ENCODE measurements at places on chromosomes 7 and 10.

DNA sequence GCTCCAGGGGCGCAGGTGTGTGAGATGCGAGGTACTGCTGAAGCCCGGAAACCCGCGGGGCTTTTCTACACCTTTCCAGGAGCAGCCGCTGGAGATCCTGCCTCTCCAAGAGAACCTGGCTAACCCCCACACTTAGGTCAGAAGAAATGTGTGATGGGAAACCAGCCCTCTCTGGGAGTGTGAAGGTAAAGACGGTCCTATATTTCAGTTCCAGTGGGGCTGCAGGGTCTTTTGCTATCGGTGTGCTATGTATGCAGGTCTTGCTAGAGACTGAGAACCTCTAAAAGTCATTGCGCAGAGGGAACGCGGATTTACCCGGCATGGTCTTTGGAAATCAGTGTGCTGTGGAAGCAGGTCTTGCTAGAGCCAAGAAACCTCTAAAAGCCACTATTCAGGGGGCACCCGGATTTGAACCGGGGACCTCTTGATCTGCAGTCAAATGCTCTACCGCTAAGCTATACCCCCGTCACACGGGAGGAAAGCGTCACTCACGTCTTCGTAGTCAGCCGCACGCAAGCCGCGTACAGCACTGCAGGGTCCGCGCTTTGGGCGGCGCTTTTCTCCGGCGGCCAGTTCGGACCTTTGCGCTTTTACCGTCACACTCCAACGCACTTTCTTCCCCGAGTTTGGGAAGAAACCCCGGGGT lies 46.0 kb downstream of the ZNF777 start:
- peak; percentile 96 for DNase-seq

DNA sequence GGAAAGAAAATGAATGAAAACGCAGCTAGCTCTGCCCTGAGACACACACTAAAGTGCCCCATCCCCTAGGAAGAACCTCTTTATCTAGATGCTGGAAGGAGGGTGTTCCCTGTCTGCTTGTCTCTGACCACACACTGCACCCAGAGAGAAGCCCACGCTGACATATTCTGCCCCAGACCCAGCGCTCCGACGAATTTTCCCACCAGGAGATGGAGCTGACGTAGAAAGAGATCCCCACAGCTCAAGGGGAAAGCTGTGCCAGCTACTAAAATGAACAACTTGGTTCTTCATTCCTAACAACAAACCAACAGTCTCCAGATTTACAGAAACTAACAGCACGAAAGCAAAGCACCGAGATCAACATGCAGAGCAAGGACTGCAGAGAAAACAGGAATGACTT lies 73.3 kb downstream of the KIAA1549 start:
- peak; percentile 62 for DNase-seq

DNA sequence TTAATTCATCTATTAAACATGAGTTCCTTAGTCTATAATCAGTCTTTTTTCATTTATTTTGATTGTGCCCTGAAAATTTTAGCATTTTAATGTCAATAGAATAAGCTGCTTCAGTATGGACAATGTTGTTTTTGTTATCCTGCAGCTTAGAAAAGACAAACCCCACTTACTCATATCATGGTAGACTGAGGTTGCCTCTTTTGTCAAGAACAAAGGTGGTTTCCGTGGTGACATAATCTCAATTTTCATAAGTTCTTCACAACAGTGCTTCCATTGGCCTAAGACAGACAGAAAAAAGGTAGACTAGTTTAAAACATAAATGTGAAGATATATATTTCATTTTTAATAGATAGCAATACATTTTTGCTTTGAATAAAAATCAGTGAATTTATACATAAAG lies 69.1 kb downstream of the RTKN2 start:
- no peak for DNase-seq

DNA sequence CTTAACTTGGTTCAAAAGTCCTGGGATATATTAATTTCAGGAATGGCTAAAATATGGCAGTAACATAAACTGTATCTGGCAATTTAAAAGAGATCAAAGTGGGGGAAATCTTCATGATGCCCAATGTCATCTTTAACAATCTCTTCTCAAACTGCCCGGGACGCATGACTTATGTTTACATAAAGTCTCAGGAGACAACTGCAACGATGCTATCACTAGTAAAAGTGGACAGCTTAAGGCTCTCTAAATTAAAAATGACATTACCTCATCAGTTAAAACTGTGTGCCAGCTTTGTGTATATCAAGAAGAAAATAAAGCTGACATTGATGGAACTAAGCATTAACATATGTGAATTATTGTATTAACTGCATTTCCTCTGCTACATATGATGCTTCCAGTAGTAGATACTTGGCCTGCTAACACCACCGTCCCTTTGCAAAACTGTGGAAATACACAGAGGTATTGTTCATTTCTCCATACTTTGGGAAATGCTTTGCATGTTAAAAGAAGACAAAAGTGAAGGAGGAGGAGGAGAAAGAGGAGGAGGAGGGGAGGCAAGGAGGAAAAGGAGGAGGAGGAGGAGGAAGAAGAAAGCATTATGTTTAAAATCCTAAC lies 62.4 kb downstream of the NRP1 start:
- DNase-seq = no peak

DNA sequence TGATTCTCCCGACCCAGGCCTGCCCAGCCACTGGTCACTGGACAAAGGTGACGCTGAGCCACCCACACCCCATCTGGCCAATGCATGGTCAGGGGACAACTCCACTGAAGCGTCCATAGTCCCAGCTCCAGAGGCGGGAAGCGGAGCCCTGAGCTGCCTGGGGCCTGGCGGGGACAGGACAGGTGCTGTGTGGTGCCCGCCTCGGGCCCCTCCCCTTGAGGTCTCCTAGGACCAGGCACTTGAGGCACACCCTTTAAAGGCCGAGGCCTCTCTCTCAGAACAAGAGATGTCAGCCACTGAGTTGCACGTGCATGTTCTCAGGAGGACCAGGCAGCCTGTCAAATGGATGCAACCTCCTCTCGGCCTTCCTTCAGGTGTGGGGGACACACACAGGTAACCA lies 52.5 kb upstream of the PPP2R2D start:
- DNase-seq = peak; percentile 28

- DNase-seq = peak; percentile 49
Measured at GRCh38 chr10:96556003-96556402, 30.8 kb downstream of the TM9SF3 start.

GRCh38 chr10:33521904-33522303 lies 187.4 kb upstream of the NRP1 start:
- no peak for DNase-seq

DNA sequence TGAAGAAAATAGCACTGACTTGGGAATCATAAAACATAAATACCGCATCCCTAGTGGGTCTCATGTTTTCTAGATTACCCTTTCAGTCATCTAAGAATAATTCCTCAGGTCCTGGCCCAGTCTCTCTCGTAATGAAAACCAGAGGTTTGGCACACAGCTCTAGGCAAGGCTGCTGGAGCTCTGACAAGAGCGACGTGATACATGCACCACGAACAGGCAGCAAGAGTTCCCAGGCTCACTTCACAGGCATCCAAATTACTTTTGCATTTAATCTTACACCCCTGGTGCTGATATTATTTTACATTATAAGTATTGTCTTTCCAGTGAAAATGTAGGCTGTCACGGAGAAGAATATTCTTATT lies 105.2 kb downstream of the THSD7A start:
- DNase-seq = no peak

DNA sequence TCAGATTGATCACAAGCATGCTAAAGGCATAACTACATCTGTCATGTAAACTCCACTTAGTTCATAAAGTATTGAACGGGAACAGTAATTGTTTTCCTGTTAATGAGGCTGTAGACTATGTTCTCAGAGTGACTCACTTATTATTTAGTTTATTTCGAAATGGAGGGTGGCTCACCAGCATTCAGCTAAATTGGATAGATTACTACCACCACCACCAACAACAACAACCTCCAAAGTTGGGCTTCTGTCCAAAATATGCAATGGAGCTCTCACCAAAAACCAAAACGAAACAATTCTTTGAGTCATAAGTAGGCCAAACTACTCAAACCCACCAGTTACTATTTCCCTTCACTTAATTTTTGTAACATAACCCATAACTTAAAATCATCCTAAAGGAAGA lies 127.9 kb upstream of the NRBF2 start:
- no peak for DNase-seq

- DNase-seq = no peak
Measured at GRCh38 chr10:90709727-90710126, 148.1 kb downstream of the HTR7 start.

- DNase-seq = no peak
Measured at GRCh38 chr10:17383801-17384555, 70.4 kb downstream of the ST8SIA6 start.

DNA sequence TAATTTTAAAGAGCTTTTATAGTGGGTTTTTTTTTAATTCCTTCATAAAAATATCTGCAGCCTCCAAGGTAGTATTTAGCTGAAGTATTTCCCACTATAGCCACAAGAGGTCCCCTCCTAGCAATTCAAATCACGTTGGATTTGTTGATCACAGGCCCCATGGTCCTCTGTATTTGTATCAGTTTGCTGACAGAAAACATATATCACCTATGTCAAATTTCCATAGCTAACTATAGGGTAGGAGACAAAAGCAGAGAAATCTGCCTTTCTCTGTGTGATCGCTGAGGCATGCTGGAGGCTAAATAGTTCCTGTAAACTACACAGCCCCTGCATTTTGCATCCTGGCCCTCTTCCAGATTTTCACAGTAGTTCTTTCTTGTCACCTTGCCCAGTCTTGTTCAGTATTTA lies 1.7 kb upstream of the CTNNA3 start:
- DNase-seq = no peak

DNA sequence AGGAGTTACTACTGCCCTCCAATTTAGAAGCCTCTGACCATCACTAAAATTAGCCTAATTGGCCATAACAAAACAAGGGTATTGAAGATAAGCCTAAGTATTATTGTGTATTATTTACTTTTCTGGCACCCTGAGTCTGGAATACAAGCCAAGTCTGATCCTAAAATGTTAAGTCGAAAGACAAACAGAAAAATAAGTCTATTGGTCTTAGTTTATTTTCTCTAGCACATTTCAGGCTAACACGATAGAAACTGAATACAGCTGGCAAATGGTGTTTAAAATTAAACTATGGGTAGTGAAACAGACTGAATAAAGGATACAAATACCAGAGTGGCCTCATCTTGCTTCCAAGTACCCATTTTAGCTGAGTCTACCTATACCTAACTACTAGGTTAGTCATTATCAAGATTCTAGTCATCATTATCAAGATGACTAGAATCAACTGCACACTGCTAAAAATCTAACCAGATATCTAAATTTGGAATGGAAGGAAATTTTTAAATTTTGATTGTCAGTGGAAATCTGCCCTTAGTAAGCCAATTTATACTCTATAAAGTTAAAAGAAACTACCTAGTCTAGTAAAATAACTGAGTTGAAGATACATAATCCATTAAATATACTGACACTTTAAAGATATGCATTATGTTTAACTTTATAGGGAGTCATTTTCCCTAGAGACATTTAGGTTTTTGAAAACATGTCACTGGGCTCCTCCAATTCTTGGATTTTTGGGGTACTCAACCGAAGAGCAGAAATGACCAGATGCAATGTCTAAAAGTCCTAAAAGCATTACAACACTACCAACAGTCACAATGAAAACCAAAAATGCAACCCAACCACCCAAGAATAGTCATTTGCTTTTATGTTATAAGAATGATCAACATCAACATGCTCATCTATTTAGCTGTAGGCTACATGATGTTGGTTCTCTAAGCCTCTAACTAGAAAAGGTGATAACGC lies 80.9 kb downstream of the NT5C2 start:
- DNase-seq = no peak

DNA sequence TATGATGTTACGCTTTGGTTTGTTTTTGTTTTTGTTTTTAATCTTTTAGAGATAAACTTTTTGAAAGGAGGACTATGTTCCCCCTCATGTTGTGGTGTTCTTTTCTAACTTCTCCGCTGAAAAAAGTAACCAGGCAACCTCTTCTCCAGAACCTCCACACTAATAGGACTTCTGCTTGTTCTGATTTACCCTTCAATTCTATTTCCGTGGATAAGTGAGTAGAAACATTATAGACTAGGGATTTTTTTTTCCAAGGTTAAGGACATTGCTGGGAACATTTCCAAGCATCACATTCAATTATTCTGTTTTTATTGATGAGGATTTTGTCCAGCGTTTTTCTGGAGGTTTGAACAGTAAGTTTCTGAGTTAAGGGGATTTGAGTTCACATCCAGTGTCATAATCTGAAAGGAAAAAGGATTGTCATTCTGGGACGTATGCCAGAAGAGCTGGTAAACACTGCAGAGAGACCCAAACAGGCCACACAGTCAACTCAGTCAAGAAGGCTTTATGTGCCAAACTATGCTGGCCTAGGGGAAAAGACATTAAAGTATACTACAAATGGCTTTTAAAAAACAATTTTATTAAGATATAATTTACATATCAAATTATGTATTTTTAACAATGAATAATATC lies 28.3 kb upstream of the RALA start:
- DNase-seq = no peak

- DNase-seq = no peak
Measured at GRCh38 chr7:74372511-74373111, 81.1 kb upstream of the GTF2IRD1 start.

DNA sequence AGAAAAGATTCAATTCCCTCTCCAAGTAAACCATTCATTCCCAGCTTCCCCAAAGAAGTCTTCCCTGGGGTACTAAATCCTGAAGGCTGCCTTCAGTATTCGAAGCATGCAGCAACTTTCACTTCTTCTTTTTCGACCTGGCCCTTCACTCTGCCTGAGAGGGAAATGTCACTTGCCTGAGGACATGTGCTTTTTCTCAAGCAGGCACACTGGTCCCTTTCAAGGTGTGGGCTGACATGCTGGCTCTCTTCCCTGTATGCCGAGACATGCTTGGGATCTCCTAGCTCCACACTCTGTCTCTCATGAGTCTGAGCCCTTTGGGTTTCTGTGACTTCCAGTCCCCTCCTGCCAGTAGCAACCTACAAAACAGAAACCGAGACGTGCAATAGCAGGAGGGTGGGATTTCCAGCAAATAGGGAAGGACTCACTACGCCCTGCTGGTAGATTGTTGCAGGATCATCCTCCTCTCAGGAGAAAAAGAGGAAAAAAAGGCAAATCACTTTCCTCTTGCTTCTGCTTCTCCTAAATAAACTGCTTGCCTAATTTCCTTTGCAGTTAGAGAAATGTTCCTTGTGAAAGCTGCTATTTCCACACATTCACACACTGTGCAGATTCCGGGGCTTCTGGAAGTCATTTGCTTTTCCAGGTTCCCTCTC lies 33.5 kb downstream of the FIGNL1 start:
- peak; percentile 42 for DNase-seq

DNA sequence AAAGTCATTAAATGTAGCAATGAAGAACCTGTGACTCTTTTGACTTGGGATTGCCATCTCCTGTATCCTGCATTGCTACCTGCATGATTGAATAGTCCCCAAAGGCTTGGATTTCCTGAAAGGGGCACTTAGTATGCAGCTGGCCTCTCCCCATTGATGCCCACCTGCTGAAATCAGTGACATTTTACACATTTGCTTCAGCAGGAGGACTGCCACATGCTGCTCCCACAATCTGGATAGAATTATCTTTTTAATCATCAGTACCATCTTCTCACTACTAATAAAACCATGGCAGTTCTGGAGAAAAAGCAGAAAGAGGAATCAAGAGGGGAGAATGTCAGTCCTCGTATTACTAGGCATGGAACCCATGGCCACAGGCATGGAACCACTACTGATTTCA lies 67.8 kb downstream of the SLC13A1 start:
- DNase-seq = no peak

- DNase-seq = no peak
Measured at GRCh38 chr10:100803908-100804307, 58.5 kb downstream of the PAX2 start.

- DNase-seq = no peak
Measured at GRCh38 chr7:40301486-40302068, 166.8 kb downstream of the SUGCT start.

- no peak for DNase-seq
Measured at GRCh38 chr7:17552952-17553351, 254.5 kb downstream of the AHR start.

GRCh38 chr10:5595994-5596471 lies 70.4 kb downstream of the ASB13 start:
- DNase-seq = no peak

All from endodermal cell (in vitro differentiated cells).